HT-29 (cell line): ENCODE measurements at places on chromosomes 1 and 21.
A peak's percentile ranks its signal among the peaks of the same experiment; 100 is the strongest.

DNA sequence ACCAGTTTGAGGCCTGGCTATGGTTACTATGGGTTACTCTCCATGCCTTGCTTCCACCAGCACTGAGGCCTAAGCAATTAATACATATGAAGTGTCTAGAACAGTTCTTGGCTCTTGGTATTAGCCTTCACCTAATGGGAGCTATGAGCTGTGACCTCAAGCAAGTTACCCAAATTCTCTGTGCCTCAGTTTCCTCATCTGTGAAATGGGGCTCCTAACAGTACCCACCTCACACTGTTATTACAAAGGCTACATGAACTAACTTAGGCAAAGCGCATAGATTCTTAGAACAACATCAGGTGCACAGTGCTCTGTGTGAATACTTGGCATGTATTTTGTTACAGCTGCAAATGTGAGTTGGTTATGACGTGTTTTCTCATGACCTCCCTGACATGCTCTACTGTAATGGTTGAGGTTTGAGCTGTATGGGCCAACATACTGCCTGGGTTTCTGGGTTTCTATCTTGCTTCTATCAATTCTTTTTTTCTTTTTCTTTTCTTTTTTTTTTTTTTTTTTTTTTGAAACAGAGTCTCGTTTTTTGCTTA lies 26.5 kb downstream of the CDCP2 start:
- DNase-seq, result no peak

GRCh38 chr1:23557471-23558124 lies 1.7 kb downstream of the ID3 start:
- no peak for DNase-seq

DNA sequence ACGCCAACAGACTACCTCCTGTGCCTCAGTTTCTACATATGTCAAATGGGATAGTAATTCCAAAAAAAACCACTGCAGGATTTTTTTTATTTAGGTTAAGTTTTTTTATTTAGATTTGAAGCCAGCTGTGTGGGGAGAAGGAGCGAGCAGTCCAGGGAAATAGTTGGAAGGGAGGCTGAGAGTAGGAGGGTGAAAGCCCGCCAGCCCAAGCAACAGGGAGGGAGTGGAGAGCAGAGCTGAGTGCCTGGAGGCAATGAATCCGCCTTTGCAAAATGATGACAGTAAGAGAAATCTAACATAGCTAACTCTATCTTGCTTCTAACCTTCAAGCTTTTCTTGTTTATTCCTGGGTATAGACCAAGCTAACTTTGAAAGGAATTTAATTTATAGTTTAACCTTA lies 15.6 kb upstream of the C1orf198 start:
- no peak for DNase-seq

DNA sequence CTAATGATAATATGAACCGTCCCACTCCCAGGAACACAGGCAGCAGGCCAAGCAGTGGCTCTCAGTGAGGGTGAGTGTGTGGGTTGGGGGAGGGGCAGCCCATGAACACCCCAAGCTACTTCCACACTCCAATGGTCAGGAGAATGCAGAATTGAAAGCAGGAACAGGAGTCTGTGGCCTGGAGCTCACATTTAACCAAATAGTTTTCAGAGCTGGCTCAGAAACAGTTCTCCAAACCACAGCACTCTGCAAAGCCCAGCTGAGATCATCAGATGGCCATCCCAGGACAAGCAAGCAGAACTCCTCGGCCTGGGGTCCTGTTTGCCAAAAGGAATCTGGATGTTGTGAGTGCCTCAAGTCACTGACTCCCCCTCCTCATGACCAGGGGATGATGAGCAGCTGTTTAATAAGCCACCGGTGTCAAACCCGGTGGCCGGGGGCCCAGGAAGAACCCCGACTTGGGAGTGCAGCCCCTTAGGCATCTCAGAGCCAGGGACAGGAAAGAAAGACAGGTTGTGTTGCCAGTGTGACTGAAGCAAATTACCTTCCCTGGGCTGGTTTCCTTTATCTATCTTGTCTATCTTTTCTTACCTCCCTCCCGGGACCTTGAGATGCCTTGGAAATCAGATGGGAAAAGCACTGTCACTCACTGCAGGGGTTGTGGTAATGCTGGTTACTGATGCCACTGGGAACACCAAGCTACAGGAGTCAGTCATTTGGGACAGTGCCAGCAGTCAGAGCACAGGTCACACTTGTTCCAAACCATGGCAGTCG lies 20.4 kb downstream of the DEGS1 start:
- peak; percentile 19 for DNase-seq

- DNase-seq, result no peak
Observed at GRCh38 chr1:194281376-194281775, 1095.0 kb upstream of the B3GALT2 start.

DNA sequence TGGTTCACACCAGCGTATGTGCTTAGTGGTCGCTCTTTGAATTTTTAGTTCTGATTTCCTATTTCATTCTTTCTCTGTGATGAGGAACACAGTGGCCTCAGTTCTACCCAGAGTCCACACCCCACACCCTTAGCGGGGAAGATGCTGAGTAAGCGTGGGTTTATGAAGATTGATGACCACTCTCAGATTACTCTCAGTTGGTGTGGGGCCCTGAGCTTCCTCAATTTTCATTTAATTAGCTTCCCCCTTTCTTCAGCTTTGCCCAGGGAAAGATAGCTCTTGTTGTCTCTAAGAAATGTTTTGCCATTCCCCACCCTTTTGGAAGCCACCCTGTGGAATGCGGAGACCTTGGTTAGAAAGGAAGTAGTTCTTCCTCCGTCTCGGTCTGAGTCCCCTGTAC lies 299.9 kb upstream of the PROX1 start:
- DNase-seq, result no peak

DNA sequence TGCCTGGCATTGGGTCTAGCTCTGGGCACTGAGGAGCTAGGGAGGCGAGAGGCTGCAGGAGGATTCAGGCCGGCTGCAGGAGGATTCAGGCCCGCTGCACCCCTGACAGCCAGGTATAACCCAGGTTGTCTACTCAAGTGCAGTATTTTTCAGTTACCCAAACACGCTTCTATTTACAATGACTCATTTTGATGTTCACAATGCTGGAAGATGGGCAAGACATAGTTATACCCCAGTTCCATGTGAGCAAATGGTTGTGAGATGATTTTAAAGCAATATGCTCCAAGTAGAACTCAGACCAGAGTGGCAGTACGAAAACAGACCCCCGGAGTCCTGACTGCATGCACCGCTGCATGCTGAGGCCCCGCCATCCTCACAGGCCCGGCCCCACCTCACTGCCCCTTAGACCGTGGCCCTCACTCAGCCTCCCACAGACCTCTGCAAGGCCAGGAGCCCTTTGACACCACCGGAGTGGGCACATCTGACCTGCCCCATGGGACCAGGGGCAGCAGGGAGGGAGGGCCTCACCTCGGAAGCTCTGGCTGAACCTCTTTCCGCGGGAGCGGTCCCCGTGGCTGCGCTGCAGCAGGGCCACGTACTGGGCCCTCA lies 553 bp downstream of the LEFTY1 start:
- DNase-seq, result no peak

DNA sequence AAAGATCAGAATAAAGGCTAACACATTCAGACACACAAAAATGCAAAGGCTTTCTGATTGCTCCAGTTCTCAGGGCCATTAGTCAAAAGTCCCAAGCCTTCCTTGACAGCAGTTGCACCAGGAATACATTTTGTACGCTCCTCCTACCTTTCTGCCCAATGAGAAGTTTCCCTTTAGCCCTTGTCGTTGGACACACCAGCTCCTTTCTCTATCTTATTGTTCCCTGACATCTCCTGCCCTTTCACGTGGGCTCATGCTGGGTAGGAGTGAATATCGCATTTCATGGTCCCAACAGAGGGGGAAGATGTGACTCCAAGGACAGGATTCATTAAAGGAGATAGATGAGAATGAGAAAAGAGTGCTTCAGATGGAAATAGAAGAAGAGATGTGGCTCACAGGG lies 33.5 kb upstream of the IFI16 start:
- DNase-seq, result no peak

DNA sequence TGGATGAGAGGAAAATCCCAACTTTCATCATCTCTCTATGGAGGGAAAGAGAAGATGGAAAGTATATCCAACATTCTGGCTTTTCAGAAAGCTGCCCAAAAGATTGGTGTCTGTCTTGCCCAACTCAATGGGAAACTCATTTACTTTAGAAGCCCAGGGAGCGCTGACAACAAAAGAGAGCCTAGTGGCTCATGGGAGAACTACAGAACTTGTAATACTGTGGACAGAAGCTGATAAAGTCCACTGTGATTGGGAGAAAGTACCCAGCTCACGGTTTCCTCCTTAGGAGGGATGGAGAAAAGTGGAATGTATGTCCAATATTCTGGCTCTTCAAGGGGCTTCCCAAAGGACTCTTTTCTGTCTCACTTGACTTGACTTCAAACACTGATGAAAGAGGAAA lies 66.0 kb downstream of the RGS21 start:
- no peak for DNase-seq

GRCh38 chr1:22892789-22893188 lies 79.9 kb downstream of the LACTBL1 start:
- DNase-seq, result no peak

DNA sequence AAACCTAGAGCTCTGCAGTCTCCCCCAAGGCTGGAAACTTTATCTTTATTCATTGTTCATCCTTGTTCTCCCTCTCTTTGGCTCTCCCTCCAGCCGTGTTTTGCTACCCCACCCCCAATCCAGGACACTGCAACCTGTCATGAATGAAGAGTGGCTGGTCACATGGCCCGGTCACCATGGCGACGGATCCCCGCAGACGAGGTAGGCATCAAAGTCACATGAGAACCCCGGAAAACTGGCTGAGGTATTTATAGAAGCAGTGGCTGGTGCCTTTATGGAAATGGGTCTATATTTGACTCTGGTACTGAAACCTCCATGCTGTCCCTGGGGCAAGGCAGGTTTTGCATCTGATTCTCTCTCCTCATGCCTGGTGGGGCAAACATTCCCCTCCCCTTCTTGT lies 13.4 kb upstream of the SLC6A17 start:
- DNase-seq, result no peak

DNA sequence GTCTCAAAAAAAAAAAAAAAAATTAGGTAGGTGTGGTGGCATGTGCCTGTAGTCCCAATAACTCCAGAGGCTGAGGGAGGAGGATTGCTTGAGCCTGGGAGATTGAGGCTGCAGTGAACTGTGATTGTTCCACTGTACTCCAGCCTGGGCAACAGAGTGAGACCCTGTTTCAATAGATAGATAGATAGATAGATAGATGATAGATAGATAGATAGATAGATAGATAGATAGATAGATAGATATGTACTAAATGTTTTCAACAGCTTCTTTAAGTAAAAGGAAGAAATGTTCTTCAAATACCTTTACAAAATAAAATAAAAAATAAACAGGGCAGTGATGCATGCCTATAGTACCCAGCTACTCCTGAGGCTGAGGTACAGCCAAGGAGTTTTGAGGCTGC lies 9.8 kb downstream of the KIF1B start:
- DNase-seq, result no peak

GRCh38 chr1:30707412-30708360 lies 15.7 kb downstream of the MATN1 start:
- peak; percentile 83 for DNase-seq

DNA sequence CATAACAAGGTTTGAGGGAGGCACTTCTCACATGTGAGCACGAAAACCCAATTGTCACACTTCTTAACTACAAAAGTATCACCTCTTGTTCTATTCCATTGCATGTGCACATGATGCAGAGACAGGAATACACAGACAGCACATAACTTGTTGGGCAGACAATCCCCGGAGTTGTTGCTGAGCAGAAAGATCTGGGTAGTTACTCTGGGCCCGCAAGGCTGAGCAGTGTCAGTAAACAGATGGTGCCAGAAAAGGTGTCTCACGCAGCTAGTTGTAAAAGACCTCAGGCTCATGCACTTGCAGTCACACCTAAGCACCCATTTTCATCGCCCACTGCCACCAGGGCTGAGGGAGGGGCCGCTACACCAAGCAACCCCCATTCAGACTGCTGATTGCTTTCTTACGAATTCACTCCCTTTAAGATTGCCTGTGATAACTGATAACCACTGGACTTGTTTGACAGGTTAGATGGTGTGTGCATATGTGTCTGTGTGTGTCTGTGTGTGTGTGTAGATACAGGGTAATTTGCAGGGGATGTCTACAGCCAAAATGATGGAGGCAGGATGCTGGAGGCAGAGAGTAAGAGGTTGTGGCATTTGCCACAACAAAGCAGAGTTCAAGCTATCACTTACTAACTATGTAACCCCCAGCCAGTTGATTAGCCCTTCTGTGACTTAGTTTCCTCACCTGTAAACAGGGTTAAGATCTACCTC lies 4.2 kb downstream of the LGR6 start:
- no peak for DNase-seq

GRCh38 chr1:86696522-86696921 lies 7.9 kb upstream of the SH3GLB1 start:
- no peak for DNase-seq

DNA sequence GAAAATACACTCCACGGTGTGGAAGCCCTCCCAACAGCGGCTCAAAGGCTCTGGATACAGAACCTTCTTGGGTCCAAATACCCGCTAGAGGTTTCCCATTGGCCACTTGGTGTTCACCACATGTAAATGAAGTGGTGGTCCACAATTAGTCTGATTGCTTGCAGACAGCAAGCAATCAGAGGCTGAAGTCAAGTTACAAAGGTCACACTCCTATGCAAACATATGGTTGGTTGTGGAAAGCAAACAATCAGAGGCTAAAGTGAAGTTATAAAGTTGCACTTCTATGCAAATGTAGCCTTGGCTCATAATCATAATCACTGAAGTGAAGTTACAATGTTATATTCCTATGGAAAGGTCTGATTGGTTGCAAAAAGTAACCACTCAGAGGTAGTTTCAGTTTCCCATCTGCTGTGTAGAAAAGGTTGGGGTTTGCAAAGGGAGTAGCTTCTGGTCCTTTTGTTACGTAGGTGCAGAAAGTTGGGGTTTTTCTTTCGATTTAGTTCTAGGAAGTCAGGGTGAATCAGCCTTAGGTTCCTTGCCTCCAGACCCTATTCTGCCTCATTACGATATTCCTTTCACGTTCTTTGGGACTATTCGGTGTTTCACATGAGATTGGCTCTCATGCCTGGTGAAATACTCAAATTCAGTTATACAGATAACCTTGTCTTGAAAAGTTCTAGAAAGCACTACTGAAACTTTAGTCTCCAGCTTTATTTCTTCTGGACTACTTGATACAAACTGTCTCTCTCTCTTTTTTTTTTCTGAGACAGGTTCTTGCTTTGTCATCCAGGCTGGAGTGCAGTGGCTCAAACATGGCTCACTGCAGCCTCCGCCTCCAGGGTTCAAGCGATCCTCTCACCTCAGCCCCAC lies 36.7 kb upstream of the MTF2 start:
- peak; percentile 17 for DNase-seq

DNA sequence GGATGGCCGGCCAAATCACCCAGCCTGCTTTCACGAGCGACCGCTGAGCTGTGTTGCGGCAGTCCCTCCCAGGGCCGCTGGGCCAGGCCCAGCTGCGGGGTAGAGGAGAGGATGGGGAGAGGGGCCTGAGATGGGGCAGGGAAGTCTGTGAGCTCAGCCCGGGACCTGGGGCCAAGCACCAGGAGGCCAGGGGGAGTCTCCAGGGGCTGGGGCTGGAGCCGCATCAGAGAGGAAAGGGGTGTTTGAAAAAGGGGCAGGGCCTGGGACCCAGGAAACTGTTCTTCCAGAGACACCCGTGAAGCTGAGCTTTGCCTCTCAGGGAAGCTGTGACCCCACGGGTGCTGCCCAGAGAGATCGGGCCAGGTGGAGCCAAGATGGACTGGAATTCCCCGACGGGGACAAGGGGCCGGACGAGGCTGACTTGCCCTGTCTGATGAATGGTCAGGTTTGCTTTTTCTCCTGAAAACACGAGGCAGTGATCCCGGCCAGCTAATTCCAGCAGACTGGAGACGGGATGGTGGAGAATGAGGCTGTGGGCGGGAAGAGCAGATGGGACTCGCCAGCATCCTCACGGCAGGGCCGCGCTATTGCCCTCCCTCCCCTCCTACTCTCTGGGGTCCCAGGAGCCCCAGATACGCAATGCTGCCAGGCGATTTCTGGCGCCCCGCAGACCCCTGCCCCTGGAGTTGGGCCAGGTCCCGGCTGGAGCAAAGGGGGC lies 40.3 kb upstream of the COL18A1 start:
- DNase-seq, result no peak
